Left lung (tissue), 14 donors: ENCODE measurements at places on chromosomes 1 and 21. TPM values are rescaled to one million over a fixed set of nuclear protein-coding genes. Genes with fewer than 3 reads are reported as not detected.

The CD1C gene
- 0.76 TPM for total RNA-seq

The RPL5 gene
- total RNA-seq, result 695 TPM

The FCRLB gene
- 1.1 TPM for total RNA-seq

The CAMSAP2 gene
- total RNA-seq, result 32.2 TPM

DNA sequence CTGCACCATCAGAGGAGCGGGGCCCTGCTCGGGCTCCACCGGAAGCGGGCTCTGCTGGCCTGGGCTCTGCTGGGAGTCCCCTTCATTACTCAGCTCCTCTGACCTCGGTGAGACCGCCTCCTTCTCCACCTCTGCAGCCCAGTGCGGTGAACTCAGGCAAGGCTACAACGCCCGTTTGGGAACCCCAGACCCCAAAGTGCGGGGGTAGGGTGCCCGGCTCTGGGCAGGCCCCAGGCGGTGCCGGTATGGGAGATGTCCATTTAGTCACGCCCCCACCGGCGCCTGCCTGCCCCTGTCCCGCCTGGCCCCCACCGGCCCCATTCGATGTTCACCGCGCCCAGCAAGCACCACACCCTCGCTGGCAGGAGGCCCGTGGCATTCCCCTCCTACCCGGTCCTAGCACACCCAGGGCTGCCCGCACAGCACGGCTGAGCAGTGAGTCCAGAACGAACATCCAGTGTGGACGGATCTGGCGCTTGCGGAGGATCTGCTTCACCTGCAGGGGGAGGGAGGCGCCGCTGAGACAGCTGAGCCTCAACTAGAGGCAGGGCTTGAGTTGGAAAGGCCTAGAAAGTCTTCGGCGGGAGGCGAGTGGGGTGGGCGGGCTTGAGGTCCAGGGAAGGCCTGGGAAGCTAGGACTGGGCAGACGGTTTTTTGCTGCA lies 10.0 kb downstream of the MAP3K6 start:
- peak; percentile 76 for DNase-seq

DNA sequence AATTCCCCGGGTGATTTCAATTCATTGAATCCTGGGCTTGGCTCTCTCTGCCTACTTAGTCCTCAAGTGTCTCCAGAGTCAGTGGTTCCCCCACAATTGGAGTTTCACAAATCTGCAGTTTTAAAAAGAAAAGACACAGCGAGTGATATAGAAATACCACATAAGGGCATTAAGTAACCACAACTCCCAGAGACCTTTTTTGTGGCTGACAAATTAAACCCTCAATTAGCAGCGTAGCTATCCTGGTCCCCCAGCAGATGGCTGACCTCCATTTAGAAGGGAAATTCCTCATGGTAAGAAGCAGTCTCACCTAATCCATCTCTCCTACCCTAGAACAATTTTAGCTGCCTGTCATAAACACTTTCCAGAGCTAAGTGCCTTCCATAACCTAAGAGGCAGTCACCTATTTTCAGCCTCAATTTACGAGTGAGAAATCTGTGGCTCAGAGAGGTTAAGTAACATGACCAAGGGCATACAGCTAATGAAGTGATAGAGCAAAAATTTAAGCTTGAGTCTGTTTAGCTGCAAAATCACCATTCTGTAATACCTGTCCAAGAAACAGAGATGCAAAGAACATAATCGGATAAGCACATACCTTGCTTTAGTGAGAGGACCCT lies 56.0 kb upstream of the NBPF3 start:
- DNase-seq, result no peak

GRCh38 chr1:150544204-150544603 lies 5.0 kb upstream of the ADAMTSL4 start:
- no peak for DNase-seq

DNA sequence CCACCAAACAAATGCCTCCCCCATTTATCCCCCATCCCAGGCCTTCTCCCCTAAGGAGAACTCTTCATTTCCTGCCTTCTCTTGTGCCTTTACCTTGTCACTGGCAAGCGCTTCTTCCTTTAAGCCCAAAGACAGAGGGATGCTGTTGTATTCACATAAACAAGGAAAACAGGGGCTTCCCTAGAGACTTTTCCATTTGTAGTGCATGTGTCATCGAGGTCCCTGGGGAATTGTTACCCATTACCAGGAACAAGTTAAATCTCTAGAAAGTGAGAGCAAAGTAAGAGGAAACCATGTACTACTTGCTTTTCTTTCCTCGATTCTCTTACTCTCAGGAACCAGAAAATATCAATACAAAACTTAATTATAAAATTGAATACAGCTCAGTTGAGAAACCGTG lies 114.4 kb upstream of the DPT start:
- DNase-seq, result no peak
